Stimulated activated CD4-positive, alpha-beta T cell treated with anti-CD3 and anti-CD28 coated beads, Interleukin-12 subunit alpha, Interleukin-12 subunit beta, amount 100 ng/mL, for 24 hours (primary cell): ENCODE measurements at places on chromosomes 7 and 10.
A peak's percentile ranks its signal among the peaks of the same experiment; 100 is the strongest.

DNA sequence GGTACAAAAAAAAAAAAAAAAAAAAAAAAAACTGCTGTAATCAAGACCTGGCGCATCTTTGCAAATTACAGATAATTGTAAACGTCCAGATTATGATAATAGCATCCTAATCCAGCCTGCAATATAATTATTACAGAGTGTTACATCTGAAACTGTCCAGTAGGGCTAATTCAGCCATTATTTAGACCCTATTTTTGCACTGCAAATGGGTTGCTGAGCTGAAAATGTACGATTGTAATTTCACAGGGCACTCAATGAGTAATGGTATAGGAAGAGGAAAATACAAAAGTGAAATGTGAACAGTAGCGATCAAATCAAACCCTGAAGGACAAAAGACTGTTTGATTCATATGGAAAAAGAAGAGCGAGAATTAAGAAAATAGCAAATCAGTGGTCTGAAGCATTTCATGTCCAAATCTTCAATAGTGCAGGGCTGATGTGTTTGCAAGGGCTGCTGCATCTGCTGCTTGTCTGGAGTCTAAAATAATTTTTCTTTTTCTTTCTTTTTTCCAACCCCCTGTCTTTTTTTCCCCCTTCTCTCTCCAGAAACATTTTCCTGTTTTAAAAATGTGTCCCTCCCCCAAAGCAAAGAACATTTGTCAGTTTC is 8.9 kb downstream of the DLX6 start:
- no peak for DNase-seq

- DNase-seq, result no peak
Observed at GRCh38 chr7:30232391-30232790, 52.0 kb upstream of the ZNRF2 start.

- DNase-seq, result no peak
Observed at GRCh38 chr10:112792487-112793201, 157.4 kb upstream of the TCF7L2 start.

GRCh38 chr10:34292675-34293074 is 522.4 kb downstream of the PARD3 start:
- no peak for DNase-seq

- no peak for DNase-seq
Observed at GRCh38 chr10:78875331-78875877, 193.4 kb upstream of the ZMIZ1 start.

DNA sequence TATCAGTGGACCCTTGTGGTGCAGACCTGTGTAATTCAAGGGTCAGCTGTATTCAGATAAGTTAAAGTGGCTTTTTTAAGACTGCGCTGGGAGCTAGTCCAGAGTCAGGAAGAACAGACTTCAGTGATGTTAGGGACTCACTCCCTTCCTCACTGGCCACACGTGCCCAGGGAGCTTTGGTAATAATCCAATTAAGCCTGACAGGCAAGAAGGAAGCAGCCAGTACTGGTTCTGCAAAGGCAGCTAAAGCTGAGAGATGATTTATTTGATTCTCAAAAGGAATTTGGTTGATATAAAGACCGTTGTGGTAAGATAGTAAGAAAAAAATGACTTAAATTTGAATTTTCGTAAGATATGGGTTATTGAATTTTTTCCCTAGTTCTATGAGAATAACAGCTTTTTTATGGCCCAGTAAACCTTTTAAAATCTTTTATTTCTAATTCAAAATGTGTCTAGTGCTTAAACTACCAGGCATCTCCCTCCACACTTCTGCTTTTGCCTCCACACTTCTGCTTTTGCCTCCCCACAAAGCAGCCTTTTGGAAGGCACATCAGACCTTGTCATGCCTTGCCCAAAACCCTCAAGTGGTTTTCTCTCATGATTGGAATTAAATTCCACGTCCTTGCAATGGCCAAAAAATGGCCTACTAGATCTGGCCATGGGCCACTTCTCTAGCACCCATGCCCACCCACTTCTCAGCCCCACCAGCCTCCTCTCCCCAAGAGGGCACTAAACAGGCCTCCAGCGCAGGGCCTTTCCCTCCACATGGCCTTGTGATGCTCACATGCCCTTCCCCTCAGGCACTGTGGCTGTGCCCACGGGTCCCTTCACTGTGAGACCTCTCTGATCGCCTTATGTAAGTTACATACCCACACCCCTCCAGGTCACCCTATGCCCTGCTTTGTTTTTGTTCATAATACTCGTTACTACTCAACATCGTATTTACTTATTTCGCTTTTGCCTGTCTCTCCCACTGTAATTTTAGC is 92.5 kb downstream of the POU6F2 start:
- no peak for DNase-seq

DNA sequence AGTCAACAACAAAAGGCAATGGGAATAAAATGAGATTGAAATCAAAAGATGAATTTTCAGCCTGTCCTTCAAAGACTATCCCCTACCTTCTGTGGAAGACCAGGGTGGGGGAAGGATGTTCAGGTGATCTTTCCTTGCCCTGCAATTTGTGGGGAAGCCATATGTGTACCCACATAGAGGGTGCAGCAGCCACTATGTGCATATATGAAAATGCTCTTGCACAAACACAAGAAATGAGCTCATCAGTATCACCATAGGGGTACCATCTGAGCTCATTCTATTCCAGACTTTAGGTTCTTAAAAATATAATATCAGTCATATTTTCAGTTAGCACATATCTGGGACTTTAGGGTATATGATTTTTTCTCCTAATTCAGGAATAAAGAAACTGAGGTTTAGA is 17.7 kb downstream of the GIMAP5 start:
- DNase-seq, result no peak

GRCh38 chr7:22156205-22156604 is 200.7 kb downstream of the RAPGEF5 start:
- DNase-seq, result no peak

GRCh38 chr10:20879136-20879535 is 18.0 kb downstream of the NEBL start:
- no peak for DNase-seq

DNA sequence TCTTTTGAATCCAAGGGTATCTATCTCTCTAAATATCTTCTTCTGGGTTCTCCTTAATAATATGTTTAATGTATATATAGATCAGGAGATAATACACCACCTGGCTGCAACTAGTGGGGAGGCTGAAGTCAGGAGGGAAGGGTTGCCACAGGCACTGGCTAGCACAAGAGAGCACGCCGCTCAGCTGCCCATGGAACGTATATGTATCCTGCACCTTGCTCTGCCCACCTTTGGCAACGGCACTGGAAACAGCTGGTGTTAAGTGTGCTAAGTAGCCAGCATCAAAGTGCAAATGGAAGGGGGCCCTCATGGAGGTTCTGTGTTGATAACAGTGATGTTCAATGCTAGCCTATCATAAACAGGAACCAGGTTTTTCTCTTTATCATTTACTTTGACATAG is 49.8 kb upstream of the FAM133B start:
- DNase-seq, result no peak

DNA sequence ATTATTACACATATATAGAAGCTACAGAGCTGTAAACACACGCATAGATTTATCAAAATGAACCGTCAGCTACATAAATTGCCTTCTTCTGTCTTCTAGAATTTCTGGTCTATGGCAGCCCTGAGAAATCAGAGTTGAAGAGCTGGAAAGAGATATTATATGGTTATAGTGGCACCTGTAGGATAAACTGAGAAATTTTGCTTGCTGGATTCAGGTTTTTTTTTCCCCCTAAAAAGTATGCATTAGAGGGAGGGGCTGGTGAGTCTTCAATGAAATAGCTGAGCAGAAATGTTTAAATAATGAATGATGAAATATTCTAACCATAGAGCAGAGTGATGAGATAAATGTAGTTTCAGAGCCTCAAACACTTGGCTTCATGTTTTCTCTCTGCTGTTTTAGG is 78.0 kb upstream of the DYNC1I1 start:
- no peak for DNase-seq

DNA sequence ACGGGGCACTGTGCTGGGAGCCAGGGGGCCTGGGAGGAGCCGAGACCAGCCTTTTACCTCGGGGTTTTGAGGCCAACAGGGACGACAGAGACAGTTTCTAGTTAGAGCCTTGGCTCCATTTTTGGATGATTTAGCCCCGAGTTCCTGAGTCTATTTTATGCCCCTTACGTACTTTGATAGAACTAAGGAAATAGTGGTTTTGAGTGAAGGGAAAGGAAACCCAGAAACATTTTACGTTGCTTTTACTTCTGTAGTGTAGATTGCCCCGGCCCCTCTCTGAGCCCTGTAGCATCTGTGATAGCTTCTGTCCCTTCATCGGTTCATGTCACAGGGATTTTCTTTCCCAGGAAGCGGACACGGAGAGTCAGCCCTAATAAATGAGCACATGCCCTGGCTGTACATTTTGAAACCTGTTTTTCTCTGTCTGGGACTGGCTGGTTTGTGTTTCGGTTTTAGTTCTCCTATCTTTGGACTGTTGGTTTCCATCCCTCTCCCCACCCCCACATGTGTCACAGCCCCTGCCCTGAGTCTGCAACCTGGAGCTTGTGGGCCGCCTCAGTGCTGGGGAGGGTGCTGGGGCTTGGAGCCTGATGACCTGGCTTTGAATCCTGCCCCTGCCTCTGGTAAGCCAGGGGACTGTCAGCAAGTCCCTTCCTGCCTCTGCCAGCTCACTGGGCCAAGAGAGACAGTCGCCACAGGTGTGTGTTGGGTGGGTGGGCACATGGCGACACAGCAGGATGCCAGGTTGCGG is 6.9 kb upstream of the ORAI2 start:
- DNase-seq, result peak; percentile 60
